Stomach (tissue), 19 donors: ENCODE measurements at places on chromosomes 11 and 22. TPM values are rescaled to one million over a fixed set of nuclear protein-coding genes. Genes with fewer than 3 reads are reported as not detected.
A peak's percentile ranks its signal among the peaks of the same experiment; 100 is the strongest.

LRRC74B gene
- total RNA-seq = not detected

RCOR2 gene
- total RNA-seq = not detected

ZNHIT2 gene
- total RNA-seq = 130 TPM

GLYATL2 gene
- total RNA-seq = not detected

FIBIN gene
- total RNA-seq = 4.5 TPM

FXYD6 gene
- 12.7 TPM for total RNA-seq

F2 gene
- total RNA-seq = not detected

ARL14EP gene
- 26.2 TPM for total RNA-seq

SCUBE2 gene
- total RNA-seq = 29.8 TPM

KCNJ1 gene
- not detected for total RNA-seq

CARNS1 gene
- total RNA-seq = 21.4 TPM

TRIM51 gene
- total RNA-seq = not detected

MPEG1 gene
- total RNA-seq = 18.4 TPM

GRCh38 chr11:8266246-8267241 is 2.9 kb upstream of the LMO1 start:
- peaks cover 4% of the 10 kb centered on the region for H3K27me3 ChIP-seq
- no peak overlapping the region for H3K4me3 ChIP-seq
- no peak for DNase-seq
- H3K36me3 ChIP-seq = no peaks in the 10 kb centered on the region
- no peak overlapping the region for H3K27ac ChIP-seq

GRCh38 chr11:103798446-103798845 is 238.0 kb upstream of the DDI1 start:
- no peak for DNase-seq
- no peaks in the 10 kb centered on the region for H3K36me3 ChIP-seq
- no peak overlapping the region for H3K4me3 ChIP-seq
- H3K4me1 ChIP-seq = no peaks in the 10 kb centered on the region

DNA sequence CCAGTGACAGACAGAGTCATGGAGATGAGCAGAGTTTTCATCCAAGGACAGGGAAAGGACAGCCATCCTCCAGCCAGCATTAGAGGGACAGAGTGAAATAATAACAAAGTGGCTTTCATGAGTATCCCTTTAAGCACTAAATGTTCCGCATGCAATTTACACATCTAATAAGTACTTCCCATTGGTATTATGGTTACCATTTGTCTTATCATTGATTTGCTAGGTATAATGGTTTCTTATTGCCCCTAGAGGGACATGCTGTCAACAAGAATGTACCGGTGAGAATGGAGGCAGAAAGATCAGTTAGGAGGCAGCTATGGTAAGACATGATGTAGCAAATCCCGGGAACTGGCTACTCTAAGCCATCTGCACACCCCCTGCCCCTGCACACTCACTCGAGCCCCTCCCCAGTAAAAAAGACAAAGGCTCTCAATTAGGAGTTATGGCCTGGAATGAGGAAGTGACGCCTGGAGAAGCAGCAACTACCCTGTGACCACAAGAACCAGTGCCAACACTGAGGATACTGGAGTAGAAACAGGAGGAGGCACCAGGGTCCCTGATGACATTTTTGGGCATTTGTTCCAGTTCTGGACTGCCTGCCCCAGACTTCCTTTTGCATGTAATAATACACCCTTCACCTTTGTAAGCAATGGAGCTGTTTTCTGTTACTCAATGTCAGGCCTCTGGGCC is 30.2 kb upstream of the HMGXB4 start:
- no peak overlapping the region for H3K4me3 ChIP-seq
- no peaks in the 10 kb centered on the region for H3K36me3 ChIP-seq
- H3K27me3 ChIP-seq = no peaks in the 10 kb centered on the region
- no peak overlapping the region for H3K27ac ChIP-seq

GRCh38 chr11:110720431-110721275 is 8.4 kb upstream of the ARHGAP20 start:
- H3K27me3 ChIP-seq = no peaks in the 10 kb centered on the region
- peaks cover 11% of the 10 kb centered on the region for H3K4me1 ChIP-seq
- DNase-seq = no peak
- no peak overlapping the region for H3K4me3 ChIP-seq

- peaks cover 29% of the 10 kb centered on the region for H3K4me1 ChIP-seq
- H3K36me3 ChIP-seq = no peaks in the 10 kb centered on the region
- no peak overlapping the region for H3K27ac ChIP-seq
Measured at GRCh38 chr11:77038825-77039326, 4.7 kb downstream of the B3GNT6 start.

- peak within 1 kb of the TSS; percentile 77 for H3K4me3 ChIP-seq
- H3K27me3 ChIP-seq = peaks cover 68% of the 10 kb centered on the region
- DNase-seq = peak; percentile 48
- H3K4me1 ChIP-seq = peaks cover 64% of the 10 kb centered on the region
Measured at GRCh38 chr22:27801616-27802345, at the start of gene MN1. Gene MN1, minus strand, starts transcription at chr22:27801756. Its CDS starts 1,213 bp downstream, at chr22:27800543.

- no peaks in the 10 kb centered on the region for H3K36me3 ChIP-seq
- no peak overlapping the region for H3K27ac ChIP-seq
- DNase-seq = no peak
- H3K27me3 ChIP-seq = no peaks in the 10 kb centered on the region
Measured at GRCh38 chr11:120751550-120751949, 240.0 kb downstream of the GRIK4 start.

- H3K4me3 ChIP-seq = no peak overlapping the region
- H3K27ac ChIP-seq = no peak overlapping the region
- DNase-seq = no peak
- no peaks in the 10 kb centered on the region for H3K4me1 ChIP-seq
- no peaks in the 10 kb centered on the region for H3K27me3 ChIP-seq
Measured at GRCh38 chr11:11074686-11075335, 217.0 kb upstream of the ZBED5 start.

GRCh38 chr22:50314455-50315288 is 7.2 kb upstream of the PLXNB2 start:
- H3K27ac ChIP-seq = no peak overlapping the region
- H3K4me1 ChIP-seq = no peaks in the 10 kb centered on the region
- peak overlapping the region; percentile 20 for H3K4me3 ChIP-seq
- peak; percentile 69 for DNase-seq

GRCh38 chr22:28594797-28595462 is 84.7 kb downstream of the TTC28 start:
- peak; percentile 79 for DNase-seq
- no peaks in the 10 kb centered on the region for H3K27me3 ChIP-seq
- no peak overlapping the region for H3K27ac ChIP-seq

DNA sequence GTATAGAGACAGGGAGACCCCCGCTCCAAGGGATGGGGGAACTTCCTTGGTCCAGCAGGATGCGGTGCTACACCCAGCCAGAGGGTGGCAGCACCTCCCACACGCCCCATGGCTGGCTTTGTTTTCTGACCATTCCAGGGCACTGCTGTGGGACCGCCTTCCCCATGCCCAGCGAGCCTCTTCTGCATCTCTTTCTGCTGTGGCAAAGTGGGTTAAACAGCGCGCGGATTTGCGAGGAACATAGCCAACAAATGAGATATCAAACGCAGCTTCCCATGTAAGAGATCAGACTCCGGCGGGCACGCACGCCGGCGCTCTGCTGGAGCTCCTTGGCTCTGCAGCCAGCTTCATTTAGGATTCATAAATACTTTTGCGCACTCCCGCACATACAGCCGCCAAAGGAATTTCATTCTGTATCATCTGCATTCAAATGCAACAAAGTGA is 485.8 kb upstream of the CADM1 start:
- no peaks in the 10 kb centered on the region for H3K4me1 ChIP-seq
- no peaks in the 10 kb centered on the region for H3K27me3 ChIP-seq
- no peak overlapping the region for H3K27ac ChIP-seq
- H3K36me3 ChIP-seq = no peaks in the 10 kb centered on the region
- no peak for DNase-seq

DNA sequence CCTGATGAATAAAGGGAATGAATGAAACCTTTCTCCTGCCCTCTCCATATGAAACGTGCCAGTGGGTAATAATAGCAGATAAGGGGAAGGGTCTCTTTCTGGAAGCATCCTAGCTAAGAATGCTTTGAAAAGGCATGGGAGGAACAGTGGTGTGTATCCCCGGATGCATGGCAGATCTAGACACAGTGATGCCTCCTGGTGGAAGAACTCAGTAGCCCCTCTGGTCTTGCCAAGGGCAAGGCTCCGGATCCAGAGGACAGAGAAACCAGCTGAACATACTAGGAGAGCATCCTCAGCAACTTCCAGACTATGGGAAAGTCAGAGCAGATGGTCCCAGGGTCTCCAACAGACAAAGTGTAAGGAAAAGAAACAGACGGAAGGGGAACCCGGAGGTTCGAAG is 6.4 kb downstream of the BAIAP2L2 start:
- H3K36me3 ChIP-seq = no peaks in the 10 kb centered on the region
- H3K27ac ChIP-seq = no peak overlapping the region
- H3K4me1 ChIP-seq = peaks cover 16% of the 10 kb centered on the region

GRCh38 chr11:104926771-104927611 is 28.7 kb upstream of the CASP12 start:
- no peaks in the 10 kb centered on the region for H3K36me3 ChIP-seq
- no peaks in the 10 kb centered on the region for H3K27me3 ChIP-seq
- no peak for DNase-seq

GRCh38 chr11:128592454-128592853 is 5.1 kb upstream of the ETS1 start:
- H3K4me3 ChIP-seq = no peak overlapping the region
- H3K27me3 ChIP-seq = no peaks in the 10 kb centered on the region
- no peak overlapping the region for H3K27ac ChIP-seq
- DNase-seq = no peak

- no peak overlapping the region for H3K27ac ChIP-seq
- DNase-seq = no peak
- H3K36me3 ChIP-seq = no peaks in the 10 kb centered on the region
Measured at GRCh38 chr11:106276126-106276525, 198.7 kb downstream of the AASDHPPT start.

- H3K36me3 ChIP-seq = no peaks in the 10 kb centered on the region
- peak; percentile 29 for DNase-seq
- no peaks in the 10 kb centered on the region for H3K4me1 ChIP-seq
- H3K27ac ChIP-seq = no peak overlapping the region
- H3K4me3 ChIP-seq = no peak overlapping the region
- no peaks in the 10 kb centered on the region for H3K27me3 ChIP-seq
Measured at GRCh38 chr11:123475469-123475868, 45.4 kb downstream of the GRAMD1B start.

GRCh38 chr11:116948391-116948790 is 111.0 kb upstream of the APOA1 start:
- no peak for DNase-seq
- H3K27ac ChIP-seq = no peak overlapping the region
- peaks cover 20% of the 10 kb centered on the region for H3K36me3 ChIP-seq
- no peaks in the 10 kb centered on the region for H3K4me1 ChIP-seq
- no peaks in the 10 kb centered on the region for H3K27me3 ChIP-seq
- H3K4me3 ChIP-seq = no peak overlapping the region

- H3K4me1 ChIP-seq = no peaks in the 10 kb centered on the region
- H3K4me3 ChIP-seq = no peak overlapping the region
- no peak for DNase-seq
- no peaks in the 10 kb centered on the region for H3K27me3 ChIP-seq
Measured at GRCh38 chr11:116862951-116863350, 25.5 kb upstream of the APOA1 start.

GRCh38 chr11:46555267-46556054 is 38.4 kb downstream of the AMBRA1 start:
- no peak for DNase-seq
- H3K4me1 ChIP-seq = peaks cover 51% of the 10 kb centered on the region
- H3K36me3 ChIP-seq = no peaks in the 10 kb centered on the region
- H3K4me3 ChIP-seq = no peak overlapping the region
- H3K27ac ChIP-seq = peak overlapping the region; percentile 85

- H3K4me3 ChIP-seq = no peak overlapping the region
- no peak overlapping the region for H3K27ac ChIP-seq
- H3K36me3 ChIP-seq = no peaks in the 10 kb centered on the region
- peaks cover 7% of the 10 kb centered on the region for H3K4me1 ChIP-seq
Measured at GRCh38 chr22:27399161-27399560, 402.4 kb downstream of the MN1 start.

- no peak overlapping the region for H3K4me3 ChIP-seq
- H3K27me3 ChIP-seq = no peaks in the 10 kb centered on the region
- H3K36me3 ChIP-seq = no peaks in the 10 kb centered on the region
- H3K4me1 ChIP-seq = peaks cover 5% of the 10 kb centered on the region
- no peak for DNase-seq
- peak overlapping the region; percentile 24 for H3K27ac ChIP-seq
Measured at GRCh38 chr22:28143241-28143865, 224.3 kb upstream of the PITPNB start.

DNA sequence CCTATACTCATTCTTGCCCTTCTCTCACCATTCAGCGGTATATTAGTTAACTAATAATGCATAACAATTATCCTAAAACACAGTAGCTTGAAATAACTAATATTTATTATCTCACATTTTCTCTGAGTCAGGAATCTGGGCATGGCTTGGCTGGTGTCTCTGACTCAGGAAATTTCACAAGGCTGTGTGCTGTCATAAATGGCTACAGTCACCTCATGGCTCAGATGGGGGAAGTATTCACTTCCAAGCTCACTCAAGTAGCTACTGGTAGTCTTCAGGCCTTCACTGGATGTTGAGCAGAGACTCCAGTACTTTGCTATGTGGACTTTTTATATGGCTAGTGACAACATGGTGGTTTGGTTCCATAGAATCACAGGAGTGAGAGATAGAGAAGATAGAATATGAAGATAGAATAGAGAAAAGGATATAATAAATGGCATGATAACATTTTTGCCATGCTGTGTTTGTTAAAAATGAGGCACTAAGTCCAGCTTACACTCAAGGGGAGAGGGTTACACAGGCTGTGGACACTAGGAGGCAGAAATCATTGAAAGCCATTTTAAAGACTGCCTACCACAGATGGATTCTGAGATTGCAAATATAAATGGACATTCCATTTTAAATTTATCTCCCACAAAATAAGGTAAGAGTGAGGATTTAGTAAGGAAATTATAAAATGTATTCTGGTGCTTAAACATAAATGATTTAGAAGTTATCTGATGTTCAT is 997.8 kb upstream of the CHORDC1 start:
- H3K4me1 ChIP-seq = no peaks in the 10 kb centered on the region
- DNase-seq = no peak
- H3K27ac ChIP-seq = no peak overlapping the region
- no peak overlapping the region for H3K4me3 ChIP-seq
- H3K36me3 ChIP-seq = no peaks in the 10 kb centered on the region
- no peaks in the 10 kb centered on the region for H3K27me3 ChIP-seq

- peaks cover 45% of the 10 kb centered on the region for H3K36me3 ChIP-seq
- H3K27ac ChIP-seq = no peak overlapping the region
- H3K4me1 ChIP-seq = peaks cover 57% of the 10 kb centered on the region
- no peak overlapping the region for H3K4me3 ChIP-seq
Measured at GRCh38 chr22:38869663-38870062, 2.4 kb downstream of the CBX6 start.

DNA sequence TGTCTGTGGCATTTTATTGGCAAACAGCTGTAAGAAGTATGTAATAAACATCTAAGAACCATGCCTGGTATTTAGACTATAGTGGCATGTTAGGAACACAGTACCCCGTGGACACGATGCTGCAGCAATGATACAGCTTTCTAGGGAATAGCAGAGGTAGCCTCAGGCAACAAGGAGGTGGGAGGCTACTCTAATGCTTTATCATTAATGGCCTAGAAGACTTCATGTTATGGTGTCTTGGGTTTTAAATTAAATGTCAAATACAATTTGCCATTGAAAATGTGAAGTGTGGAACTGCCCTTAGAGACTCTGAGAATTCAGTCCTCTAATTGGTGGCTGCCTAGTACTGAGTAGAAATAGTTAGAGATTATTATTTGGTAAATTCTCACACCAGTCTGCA is 516.9 kb downstream of the CNTN5 start:
- no peak overlapping the region for H3K27ac ChIP-seq
- H3K4me3 ChIP-seq = no peak overlapping the region
- no peaks in the 10 kb centered on the region for H3K4me1 ChIP-seq
- DNase-seq = no peak

GRCh38 chr11:105609832-105610781 is at the start of gene GRIA4:
Gene GRIA4, plus strand, starts transcription at chr11:105610073. Its CDS starts 925 bp downstream, at chr11:105610998.
- DNase-seq = peak; percentile 27
- H3K4me3 ChIP-seq = peak within 1 kb of the TSS; percentile 52
- no peak within 1 kb of the TSS for H3K27ac ChIP-seq
- no peaks in the 10 kb centered on the region for H3K27me3 ChIP-seq
- no peaks in the 10 kb centered on the region for H3K4me1 ChIP-seq
